ENCODE measurements at places on chromosomes 2 and 18.
A peak's percentile ranks its signal among the peaks of the same experiment; 100 is the strongest.

GRCh38 chr2:231395188-231396057 lies at the start of gene B3GNT7:
Gene B3GNT7, plus strand, starts transcription at chr2:231395710. Its CDS starts 94 bp downstream, at chr2:231395804.
- no peak for DNase-seq

DNA sequence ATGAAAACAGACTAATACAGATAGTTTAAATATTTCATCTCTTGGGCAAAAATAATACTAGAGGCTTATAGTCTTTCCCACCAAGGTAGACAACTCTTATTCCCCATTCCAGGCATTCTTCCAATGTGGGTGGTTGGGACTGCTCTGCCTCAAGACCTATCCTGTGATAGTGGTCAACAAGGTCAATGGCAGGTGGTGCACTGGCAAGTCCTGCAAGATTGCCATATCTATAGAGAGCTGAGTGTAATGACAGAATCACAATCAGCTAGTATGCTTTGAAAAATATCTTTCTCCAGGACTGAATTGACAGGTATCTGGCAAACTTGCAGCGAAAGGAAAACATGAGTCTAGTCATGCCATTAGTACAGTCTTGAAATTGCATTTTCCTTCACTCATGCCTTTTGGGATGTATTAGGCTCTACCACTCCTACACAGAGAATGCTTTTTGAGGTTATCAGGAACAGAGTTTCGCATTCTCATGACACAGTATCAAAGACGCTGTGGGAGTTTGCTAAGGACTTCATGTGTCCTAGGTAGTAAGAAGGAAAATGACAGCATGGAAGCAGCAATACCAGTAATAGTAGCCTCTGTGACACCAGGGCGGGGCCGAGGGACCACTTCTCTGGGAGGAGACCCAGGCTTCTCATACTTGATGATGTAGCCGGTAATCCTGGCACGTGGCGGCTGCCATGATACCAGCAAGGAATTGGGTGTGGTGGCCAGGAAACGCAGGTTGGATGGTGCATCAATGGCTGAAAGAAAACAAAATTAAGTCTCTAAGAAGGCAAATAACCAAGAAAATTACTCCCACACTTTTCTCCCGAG lies 61.0 kb downstream of the FN1 start:
- no peak for DNase-seq

DNA sequence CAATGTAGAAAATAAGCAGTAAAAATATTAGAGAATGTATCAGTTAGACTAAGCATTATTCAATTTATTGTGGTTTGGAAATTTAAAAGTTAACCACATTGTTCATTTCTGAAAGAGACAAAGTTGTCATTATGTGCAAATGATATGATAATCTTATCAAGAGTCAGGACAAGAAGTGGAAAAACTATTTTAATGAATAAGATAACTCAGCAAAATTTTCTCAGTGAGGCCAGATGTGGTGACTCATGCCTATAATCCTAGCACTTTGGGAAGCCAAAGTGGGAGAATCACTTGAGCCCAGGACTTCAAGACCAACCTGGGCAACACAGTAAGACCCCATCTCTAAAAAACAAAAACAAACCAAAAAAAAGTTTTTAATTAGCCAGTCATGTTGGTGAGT lies 39.5 kb upstream of the CERS6 start:
- no peak for DNase-seq

DNA sequence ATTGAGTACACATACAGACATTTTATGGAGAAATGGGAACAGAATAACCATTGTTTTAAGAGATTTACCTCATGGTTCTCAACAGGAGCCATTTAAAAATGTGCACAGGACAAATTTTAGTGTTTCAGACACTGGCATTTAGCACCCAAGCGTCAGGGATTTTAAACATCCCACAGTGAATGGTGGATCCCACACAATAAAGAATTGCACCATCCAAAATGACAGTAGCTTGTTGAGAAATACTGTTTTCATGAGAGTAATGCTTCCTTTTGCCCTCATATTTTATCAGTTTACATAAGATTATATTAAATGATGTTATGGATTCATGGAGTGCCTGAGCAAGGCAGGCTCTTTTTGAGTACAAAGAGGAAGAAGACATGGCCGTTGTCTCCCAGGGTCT lies 54.0 kb downstream of the MFSD6 start:
- DNase-seq, result no peak

DNA sequence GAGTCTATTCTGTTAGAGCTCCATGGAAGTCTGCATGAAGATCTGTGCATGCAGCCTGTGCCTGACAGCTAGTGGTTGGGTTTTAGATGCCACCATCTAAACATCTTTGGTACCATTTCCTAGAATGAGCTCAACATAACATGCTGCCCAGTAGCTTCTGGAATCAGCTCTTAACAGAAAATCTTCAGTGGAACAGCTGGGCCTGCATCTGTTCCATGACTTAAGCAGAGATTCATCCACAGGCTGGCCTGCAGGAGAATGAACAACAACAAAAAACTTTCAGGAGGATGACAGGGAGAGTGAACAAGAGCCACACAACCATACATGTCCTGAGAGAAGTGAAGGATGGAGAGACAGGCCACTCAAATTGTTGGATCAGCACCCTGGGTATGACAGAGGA lies 316.6 kb downstream of the RDH14 start:
- DNase-seq, result no peak

DNA sequence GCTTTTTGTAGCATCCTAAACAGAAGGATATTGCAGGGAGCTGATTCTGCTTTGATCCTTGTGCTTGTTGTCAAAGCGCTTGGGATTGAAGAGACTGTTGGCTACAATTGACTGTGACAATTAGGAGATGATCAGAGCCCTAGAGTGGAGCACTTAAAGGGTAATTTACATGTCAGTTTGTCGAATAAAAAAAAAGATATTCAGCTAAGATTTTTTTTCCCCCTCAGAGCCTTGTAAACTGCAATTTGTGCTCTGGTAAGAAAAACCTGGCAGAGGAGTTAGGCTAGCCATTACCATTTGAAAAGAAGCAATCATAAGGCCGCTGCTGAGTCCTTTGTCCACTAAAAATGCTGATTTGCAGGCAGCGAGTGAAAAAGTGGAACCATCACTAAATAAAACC lies 47.8 kb upstream of the ZEB2 start:
- no peak for DNase-seq

- DNase-seq, result no peak
Observed at GRCh38 chr18:70683263-70683662, 394.4 kb downstream of the SOCS6 start.

GRCh38 chr18:42155024-42155423 lies 200.0 kb downstream of the PIK3C3 start:
- no peak for DNase-seq

GRCh38 chr18:54777118-54777791 lies 51.0 kb upstream of the RAB27B start:
- DNase-seq, result no peak

DNA sequence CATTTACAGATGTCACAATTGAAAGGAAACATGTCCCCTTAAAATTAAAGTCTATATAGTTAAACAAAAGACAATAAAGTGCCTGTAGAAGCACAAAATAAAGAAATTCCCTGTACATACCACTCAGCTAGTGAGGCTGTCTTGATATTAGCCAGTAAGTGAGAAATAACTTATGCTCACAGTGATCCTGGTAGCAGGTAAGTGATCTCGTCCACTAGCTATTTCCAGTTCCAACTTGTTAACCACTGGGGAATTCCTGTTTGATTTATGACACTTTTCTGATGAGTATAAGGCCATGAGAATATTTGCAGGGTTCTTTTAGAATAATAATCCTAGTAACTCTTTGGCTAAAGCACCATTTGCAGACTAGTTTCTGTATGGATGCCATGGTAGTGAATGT lies 127.9 kb upstream of the PGAP1 start:
- no peak for DNase-seq

GRCh38 chr2:23390152-23390551 lies 5.2 kb downstream of the KLHL29 start:
- no peak for DNase-seq

DNA sequence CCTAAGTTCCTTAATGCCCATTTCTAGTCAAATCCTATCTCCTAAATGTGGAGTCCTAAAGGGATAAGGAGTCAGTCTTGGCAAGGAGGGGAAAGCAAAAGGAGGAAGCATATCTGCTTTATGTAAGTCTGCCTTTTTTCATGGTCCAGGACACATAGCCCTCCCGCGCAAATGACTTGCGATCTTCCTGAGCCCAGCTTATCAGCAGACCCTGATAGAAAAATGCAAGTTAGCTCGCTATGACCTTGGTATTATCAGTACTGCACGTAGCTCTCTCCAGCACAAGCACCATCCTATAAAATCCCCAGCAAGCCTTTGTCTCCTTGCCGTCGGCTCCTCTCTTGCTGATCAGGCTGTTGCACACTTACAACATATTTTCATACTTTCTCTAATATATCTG lies 281.4 kb upstream of the KCNH7 start:
- no peak for DNase-seq

DNA sequence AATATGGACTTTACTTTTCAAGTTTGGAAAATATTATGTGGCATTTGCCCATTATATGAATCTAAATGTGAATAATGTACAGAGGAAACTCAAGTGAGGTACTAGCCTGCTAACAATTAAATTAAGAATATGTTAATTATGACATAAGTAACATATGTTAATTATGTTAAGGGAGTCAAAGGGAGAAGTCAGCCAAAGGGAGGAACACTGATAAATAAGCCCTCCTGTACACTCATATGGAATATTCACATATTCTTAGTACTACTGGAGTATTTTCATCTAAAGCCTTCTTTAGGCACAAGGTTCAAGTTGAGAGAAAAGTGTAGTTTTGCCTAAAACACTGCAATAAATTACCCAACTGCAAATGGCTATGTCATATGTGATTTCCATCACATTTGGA lies 30.1 kb downstream of the ITGB6 start:
- no peak for DNase-seq

GRCh38 chr2:70639841-70640436 lies 86.3 kb upstream of the TGFA start:
- DNase-seq, result no peak

- no peak for DNase-seq
Observed at GRCh38 chr18:70468861-70469547, 180.2 kb downstream of the SOCS6 start.

DNA sequence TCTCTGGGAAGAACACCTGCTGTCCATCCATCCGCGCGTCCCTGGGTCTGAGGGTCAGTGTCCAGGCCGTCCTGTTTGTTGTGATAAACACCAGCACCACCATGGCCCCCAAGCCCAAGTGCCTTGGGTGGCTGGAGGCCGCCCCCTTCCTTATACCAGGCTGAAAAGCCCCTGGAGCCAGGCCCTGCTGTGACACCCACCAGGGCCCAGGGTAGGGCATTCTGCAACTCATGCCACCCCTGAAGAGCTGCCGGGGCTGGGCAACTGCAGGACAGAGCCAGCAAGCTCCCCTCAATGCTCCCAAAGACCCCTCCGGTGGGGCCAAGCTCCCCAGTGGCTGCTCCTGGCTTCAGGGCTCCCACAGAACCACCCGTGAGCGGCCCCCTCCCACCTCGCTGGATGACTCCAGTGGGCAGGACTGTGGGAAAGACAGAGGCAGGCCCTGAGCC lies 31.9 kb upstream of the SNED1 start:
- no peak for DNase-seq

DNA sequence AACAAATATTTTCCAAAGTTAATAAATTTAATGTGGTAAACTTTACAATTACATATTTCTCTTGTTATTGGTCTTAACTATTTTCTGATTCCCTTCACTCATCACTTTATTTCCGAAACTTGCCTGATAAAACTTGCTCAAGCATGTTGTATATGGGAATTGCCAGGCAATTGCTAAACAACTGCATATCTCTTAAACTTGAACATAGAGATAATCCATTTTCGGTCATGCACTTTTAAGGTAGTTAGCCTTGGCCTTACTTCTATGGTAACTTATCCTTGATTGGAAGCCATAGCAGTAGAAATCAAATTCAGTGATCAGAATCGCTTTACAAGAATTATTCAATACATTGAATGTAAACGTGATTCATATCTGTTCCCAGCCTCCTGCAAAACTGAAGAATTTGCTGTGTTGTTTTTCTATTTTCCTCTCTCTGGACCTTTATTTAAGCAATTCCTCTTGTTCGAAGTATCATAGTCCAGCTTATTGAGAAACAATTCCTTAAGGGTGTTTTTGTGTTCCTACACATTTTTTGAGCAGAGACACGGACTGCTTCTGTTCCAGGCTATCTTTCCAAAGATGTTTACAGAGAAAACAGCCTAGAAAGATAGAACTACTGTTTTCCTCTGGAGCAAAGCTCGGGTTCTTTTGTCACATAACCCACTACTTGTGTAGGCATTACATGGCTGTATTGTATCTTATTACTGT lies 674.3 kb downstream of the IRS1 start:
- no peak for DNase-seq

DNA sequence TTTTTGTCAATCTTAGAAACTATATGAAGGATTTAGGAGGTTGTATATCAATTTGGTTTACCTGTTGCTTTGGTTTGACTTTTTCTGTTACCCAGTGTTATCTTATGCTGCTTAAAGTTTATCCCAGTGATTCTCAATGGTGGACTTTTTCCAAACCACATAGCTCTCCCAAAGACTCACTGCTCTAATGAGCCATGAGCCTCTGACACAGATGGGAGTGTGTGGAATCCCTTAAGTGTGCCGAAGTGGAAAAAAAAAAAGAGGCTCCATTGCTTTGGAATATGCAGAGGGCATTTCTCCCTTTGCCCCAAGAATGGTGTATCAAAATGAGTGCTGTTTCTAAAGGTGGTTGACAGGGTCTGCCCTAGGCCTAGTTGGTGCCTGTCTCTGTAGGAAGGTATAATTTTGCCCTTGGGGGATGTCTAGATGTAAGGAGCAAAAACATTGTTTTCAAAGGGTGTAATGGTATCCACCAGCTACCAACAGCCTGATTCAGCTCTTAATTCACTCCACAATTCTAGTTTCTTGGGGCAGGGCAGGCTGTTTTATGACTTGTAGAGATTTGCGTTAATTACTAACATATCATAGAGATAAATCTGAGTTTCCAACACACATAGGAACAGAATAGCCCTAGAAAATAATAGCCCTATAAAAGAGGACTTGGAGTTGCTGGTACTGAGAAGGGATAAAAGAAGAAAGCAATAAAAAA lies 64.3 kb upstream of the CYP26B1 start:
- DNase-seq, result no peak

DNA sequence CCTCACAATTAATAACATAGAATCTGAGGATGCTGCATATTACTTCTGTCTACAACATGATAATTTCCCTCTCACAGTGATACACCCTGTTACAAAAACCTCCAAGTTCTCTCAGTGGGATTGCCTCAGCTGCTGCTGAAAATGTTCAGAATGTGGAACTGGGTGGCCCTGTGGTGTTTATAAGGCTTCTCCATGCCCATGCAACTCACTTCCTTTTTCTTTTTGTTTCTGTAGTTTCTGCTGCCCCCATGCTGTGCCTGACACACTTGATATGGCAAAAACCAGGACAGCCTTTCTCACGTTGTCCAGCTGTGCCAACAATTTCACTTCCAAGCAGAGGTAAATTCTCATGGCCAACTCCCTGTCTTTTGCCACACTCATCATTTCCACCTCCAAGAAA lies 206.2 kb downstream of the RPIA start:
- no peak for DNase-seq

GRCh38 chr2:32064021-32064601 lies 755 bp downstream of the SPAST start:
- peak; percentile 11 for DNase-seq

GRCh38 chr2:186201371-186201770 lies 284.7 kb upstream of the ZC3H15 start:
- no peak for DNase-seq

Measured in lung microvascular endothelial cell (primary cell).